Stimulated activated CD4-positive, alpha-beta T cell treated with anti-CD3 and anti-CD28 coated beads, TNF-alpha, amount 100 ng/mL, for 4 hours (primary cell): ENCODE measurements at places on chromosomes 2 and 18.

- DNase-seq, result no peak
These were observed 45.7 kb downstream of the CCDC102B start for GRCh38 chr18:68843473-68844089.

- no peak for DNase-seq
These were observed 628.0 kb downstream of the ZEB2 start for GRCh38 chr2:143891879-143892308.

- DNase-seq, result no peak
These were observed 78.1 kb downstream of the SPHKAP start for GRCh38 chr2:228103379-228103778.

- DNase-seq, result no peak
These were observed 115.1 kb downstream of the KCNJ3 start for GRCh38 chr2:154813636-154814035.

DNA sequence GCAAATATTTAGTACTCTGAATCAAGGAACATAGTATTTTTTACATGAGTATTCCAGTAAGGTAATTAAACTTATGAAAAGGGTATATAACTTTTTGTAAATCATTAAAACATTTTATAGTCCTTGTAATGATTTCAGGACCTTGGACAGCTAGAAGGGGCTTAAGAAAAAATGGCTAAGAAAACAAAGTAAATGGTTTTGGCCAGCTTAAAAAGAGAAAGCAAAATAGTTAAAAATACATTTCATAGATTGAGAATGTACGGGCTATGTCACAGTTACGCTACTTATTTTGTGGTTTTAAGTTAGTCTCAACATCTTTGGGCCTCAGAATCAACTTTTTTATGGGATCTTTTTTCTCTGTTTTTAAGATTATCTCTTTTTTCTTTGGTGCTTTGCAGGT, 26.7 kb downstream of the POLI start:
- no peak for DNase-seq

DNA sequence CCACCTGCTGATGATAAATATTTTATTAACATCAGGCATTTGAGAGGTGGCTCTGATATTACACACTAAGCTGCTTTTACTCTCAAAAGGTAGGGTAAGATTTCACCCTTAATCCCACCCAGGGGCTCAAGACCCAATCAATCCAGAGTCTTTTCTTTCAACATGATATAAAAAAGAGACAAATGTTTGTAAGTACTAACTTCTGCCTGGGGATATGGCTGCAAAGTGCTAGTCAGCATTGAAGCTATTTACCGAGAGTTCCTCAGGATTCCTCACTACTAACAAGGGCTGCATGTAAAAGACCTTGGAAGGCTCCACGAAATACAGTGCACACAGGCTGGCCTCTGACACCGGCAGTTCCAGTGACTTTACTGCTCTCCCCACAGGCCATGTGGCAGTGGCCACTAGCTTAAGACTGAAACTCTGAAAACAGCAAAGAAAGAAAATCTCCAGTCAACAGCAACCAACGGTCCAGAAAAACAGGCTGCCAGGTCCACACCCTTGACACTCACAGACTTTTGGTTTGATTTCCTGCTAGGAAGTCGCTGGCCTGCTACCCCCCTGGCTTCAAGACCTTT, 11.2 kb downstream of the MREG start:
- DNase-seq, result no peak

DNA sequence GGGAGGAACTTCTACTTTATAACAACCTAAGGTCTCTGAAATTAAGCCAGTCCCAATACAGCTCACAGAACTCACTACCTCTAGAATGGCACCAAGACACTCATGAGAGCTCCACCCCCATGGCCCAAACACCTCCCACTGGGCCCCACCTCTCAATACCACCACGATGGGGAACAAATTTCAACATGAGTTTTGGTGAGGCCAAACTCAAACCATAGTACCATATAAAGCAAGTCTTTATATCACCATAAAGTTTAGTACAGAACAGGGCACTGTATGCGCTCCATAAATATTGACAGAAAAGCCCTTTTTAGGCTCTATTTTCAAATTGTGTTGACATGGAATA, 3.3 kb downstream of the AFG3L2 start:
- no peak for DNase-seq

GRCh38 chr2:86305915-86306254, 31.5 kb downstream of the REEP1 start:
- no peak for DNase-seq

DNA sequence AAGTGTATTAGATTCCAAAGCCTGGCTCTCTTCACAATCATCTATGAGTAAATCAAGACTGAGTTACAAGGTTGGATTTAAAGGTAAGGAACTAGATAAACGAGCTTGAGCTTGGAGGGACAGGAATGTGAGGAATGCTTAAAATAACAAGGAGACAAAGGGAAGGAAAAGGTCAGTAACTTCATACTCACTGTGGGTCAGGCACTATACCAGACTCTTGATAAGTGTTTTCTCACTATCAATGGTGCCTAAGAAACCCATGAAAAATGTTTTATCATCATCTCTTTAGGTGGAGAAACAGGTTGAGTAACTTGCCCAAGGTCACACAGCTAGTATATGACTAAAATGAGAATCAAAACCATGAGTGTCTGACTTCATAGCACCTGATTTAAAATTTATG, 212.1 kb downstream of the CDH2 start:
- DNase-seq, result no peak

DNA sequence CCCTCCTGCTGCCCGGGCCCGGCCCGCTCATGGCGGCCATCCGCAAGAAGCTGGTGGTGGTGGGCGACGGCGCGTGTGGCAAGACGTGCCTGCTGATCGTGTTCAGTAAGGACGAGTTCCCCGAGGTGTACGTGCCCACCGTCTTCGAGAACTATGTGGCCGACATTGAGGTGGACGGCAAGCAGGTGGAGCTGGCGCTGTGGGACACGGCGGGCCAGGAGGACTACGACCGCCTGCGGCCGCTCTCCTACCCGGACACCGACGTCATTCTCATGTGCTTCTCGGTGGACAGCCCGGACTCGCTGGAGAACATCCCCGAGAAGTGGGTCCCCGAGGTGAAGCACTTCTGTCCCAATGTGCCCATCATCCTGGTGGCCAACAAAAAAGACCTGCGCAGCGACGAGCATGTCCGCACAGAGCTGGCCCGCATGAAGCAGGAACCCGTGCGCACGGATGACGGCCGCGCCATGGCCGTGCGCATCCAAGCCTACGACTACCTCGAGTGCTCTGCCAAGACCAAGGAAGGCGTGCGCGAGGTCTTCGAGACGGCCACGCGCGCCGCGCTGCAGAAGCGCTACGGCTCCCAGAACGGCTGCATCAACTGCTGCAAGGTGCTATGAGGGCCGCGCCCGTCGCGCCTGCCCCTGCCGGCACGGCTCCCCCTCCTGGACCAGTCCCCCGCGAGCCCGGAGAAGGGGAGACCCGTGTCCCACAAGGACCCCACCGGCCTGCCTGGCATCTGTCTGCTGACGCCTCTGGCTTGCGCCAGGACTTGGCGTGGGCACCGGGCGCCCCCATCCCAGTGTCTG, 767 bp downstream of the RHOB start:
- DNase-seq, result no peak

- DNase-seq, result no peak
These were observed 11.6 kb upstream of the ST3GAL5 start for GRCh38 chr2:85900366-85900765.

- DNase-seq, result no peak
These were observed 17.8 kb downstream of the MAPRE3 start for GRCh38 chr2:26988058-26988860.

- no peak for DNase-seq
These were observed 36.6 kb downstream of the RPL31 start for GRCh38 chr2:101038455-101039255.

GRCh38 chr2:147425437-147426029, 419.3 kb upstream of the ACVR2A start:
- DNase-seq, result no peak

- no peak for DNase-seq
These were observed 78.3 kb downstream of the RNF144A start for GRCh38 chr2:6995391-6996097.

- no peak for DNase-seq
These were observed 11.3 kb downstream of the VRK2 start for GRCh38 chr2:58057707-58058530.

DNA sequence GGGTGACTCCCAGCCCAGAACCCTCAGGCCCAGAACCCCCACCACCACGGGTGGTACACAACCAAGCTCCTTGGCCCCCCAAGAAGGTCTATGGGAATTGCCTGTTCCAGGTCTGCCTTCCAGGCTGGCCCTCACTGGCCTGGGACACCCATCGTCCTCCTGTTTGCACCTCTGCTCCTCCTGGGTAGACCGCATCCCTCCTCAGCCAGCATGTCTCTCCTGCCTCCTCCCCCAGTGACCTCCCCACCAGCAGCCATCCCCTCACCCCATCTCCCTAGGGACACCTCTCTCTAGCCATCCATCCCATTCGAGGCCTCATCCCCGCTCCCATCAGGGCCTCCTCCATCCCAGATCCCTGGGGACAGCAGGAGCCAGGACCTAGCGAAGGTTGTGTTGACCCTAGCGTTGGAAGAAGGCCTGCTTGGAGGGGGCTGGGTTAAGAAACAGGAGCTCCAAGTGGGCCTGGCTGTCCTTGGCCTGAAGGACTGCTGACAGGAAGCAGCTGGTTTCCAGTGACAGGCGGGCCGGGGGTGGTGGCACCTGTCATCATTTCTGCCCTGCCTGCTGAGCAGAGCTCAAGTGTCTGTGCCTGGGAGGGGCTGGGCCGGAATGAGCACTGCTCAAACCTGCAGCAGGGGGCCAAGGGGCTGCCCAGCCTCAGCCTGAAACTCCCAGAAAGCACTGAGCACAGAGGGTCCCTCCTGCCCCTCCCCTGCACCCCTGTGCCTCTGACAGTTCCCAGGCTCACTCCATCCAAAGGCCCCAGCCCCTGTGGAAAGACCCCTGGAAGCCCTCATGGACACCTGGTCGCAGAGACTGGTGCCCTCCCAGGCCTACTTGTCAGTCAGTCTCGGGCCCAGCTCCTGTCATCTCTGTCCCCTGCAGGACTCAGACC, 96.0 kb upstream of the OTOS start:
- no peak for DNase-seq

- DNase-seq, result no peak
These were observed 187.1 kb downstream of the PTPRM start for GRCh38 chr18:7754258-7754657.

GRCh38 chr2:169107645-169108044, 38.3 kb downstream of the DHRS9 start:
- no peak for DNase-seq

DNA sequence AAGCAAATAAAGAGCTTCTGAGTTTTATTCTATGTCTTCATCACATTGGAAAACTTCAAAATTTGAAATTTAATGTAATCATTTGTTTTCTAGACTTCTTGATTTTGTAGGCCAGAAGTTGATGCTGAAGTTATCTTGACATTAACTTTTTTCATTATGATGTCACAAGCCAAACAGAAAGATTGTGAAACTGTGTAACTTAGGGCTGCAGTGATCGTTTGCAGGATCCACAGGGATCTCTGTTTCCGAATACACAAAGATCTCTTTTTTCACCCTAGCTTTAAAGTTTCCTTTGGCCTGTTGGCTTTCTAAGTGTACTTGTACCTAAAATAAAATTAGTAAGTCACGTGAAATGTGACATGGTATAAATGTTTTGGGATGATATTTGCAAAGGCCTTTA, 594.9 kb upstream of the CDH2 start:
- DNase-seq, result no peak

DNA sequence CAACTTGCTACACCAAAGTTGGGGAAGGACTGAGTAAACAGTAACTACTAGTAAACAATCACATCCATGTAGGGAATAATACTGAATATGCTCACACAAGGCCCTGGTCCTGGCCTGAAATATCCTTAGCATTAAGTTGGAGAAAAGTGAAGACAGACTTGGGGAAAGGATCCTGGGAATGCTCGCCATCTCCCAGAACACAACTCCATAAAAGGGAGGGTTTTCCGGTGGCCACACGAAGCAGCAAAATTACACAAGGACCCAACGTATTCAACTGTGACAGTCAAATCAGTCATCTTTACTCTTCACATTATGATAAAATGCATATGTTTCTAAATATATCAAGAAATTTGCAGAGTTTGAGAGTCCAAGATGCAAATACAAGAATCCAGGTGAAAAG, 7.3 kb downstream of the NEMP2 start:
- DNase-seq, result no peak

DNA sequence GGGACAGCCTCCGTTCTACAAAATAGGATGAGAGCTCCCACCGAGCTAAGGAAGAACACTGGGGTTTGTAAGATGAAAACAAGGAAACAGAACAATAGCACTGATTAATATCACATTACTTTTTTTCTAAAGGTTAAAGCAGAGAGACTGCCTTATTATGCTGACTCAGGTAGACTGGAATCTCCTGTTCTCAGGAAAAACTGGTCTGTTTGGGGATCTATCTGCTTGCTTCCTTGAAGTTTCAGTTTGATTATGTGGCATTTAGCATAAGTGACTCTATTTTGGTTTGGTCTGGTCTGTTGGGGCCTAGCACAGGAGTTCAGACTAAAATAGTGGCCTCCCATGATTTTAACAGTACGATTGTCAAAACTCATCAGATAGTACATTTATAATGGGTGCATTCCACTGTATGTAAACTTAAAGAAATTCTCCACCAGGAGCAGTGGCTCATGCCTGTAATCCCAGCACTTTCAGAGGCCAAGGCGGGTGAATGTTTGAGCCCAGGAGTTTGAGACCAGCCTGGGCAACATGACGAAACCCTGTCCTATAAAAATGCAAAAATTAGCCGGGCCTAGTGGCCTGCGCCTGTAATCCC, 64.1 kb upstream of the NDUFV2 start:
- no peak for DNase-seq

DNA sequence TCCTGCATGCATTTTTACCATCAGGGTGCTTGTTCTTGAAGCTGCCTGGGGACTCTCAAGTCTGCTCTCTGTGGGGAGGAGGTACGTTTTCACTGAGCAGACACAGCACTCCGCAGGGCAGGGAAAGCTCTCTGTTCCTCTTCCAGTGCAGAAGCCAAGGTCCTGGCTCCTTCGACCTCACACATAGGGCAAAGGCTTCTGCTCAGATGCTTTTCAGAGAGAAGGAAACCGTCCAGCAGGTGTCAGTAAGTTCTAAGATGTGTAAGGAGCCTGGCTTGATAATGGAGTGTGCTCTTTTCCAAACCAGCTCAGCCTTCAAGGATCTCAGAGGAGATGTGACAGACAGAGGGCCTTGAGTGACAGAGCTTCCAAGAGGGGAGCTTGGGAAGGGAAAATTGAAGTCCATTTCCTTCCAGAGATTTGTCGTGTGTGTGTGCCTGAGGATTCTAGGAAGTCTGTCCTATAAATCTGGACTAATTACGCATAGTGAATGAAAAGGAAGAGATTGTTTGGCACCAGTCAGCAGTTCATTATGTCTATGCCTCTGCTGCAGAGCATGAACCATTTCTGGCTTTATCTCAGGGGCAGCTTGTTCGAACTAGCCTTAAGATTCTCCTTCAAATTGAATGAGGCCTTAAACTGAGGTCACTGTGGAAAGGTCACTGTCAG, 67.3 kb upstream of the UPP2 start:
- no peak for DNase-seq

GRCh38 chr2:101012706-101013181, 10.7 kb downstream of the RPL31 start:
- no peak for DNase-seq

DNA sequence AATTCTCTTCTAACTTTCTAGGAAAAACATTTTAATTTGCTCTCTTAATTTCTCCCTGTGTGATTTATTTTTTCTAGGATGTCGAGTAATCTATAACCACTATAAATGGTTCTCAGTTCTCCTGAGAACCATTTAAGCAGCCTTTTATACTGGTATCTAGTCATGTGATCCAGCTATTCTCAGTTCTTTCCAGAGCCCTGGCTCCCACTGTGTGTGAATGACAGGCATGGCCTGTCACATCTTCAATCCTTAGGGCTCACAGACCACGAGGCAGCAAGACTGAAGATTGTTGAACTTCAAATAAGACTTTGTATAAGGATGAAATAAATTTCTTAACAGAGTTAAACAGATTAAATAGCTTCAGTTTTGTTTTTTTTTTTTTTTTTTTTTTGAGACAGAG, 219.4 kb downstream of the HNMT start:
- DNase-seq, result no peak
